ENCODE measurements at places on chromosomes 11 and 22. TPM values are rescaled to one million over a fixed set of nuclear protein-coding genes. Genes with fewer than 3 reads are reported as not detected.

DNA sequence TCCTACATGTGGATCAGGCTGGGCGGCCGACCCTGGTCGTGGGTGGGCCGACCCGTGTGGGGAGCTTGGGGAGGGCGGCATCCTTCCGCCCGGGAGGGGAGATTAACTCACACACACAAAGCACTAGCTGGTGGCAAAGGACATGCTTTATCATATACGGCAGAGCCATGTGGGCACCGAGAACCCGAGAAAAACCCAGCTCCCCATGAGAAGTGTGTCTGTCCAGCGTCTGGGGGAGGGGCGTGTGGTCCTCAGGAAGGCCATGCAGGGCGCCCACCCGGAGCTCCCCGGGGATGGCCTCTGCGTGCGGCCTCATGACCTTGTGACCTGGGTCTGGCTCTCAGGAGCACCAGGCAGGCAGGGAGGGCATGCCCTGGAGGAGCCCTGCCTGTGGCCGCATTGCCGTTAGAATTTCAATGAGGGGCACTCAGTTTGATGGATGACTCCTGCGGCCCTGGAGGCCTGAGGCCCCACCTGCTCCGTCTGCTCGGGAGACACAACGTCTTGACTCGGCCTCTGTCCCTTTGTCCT lies 39.4 kb upstream of the TOLLIP start:
- DNase-seq: no peak

Gene NXPE1
- total RNA-seq: not detected

GRCh38 chr11:2325719-2326118 lies 23.9 kb downstream of the TSPAN32 start:
- DNase-seq: no peak

DNA sequence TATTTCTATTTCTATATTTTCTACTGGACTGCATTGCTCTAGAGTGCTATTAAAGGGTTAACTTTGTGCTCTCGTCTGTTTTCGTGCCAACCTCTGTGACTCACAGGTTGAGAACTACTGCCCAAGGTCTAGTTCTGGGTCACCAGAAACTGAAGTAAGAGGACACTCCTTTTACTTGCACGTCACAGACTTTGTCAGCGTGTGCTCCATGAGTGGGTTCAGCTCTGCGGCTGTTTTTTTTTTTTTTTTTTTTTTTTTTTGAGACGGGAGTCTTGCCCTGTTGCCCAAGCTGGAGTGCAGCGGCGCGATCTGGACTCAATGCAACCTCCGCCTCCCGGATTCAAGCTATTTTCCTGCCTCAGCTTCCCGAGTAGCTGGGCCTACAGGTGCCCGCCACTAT lies 49.8 kb downstream of the CLMP start:
- DNase-seq: no peak

Gene DPAGT1
- 20.5 TPM for total RNA-seq

Gene SOX10
- not detected for total RNA-seq

DNA sequence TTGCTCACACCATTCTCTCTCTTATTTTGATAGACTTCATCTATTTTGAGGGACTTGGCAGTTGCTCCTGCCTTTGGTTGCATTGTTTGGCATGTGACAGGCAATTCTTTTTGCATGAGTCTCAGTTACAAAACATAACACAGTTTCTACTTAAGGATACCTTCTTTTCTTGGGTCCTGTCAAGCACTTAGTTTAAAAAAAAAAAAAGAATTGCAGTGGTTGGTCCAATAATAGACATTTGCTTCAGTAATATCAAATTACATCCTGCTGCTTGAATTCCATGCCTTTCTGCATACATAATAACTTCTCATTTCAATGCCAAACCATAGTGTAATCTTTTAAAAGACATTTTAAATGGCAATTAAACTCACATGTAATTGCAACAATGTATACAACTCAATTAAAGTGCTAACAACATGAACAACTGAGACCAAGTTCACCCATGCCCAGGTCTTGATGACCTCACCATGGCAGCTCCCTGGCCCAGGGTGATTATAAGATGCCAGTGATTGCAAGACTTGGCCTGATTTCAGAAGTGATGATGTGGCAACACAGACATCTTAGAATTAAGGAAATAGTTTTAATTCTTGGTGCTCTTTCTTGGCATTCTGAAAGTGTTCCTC lies 32.2 kb upstream of the PLET1 start:
- no peak for DNase-seq

GRCh38 chr22:23178512-23179254 lies 1.6 kb upstream of the BCR start:
- DNase-seq: peak; percentile 69

DNA sequence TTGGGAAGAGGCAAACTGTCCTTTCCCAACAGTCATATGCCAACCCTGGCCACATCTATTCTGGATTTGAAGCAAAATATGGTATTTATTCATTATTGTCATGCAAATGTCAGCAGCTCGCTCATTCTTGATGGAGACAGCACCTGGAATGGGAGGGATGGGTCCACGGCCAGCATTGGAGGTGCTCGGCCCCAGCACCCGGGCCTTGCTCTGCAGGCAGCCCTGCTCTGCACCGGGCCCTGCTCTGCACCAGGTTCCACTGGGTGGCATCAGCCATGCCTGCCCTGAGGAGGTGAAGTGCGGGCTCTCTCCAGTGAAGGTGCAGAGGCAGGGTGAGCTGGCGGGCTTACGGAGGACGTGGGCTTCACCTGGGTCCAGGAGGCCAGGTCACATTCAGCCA lies 19.8 kb downstream of the LRP5 start:
- no peak for DNase-seq

- DNase-seq: no peak
These were observed 79.5 kb downstream of the GAB2 start for GRCh38 chr11:78338138-78338537.

DNA sequence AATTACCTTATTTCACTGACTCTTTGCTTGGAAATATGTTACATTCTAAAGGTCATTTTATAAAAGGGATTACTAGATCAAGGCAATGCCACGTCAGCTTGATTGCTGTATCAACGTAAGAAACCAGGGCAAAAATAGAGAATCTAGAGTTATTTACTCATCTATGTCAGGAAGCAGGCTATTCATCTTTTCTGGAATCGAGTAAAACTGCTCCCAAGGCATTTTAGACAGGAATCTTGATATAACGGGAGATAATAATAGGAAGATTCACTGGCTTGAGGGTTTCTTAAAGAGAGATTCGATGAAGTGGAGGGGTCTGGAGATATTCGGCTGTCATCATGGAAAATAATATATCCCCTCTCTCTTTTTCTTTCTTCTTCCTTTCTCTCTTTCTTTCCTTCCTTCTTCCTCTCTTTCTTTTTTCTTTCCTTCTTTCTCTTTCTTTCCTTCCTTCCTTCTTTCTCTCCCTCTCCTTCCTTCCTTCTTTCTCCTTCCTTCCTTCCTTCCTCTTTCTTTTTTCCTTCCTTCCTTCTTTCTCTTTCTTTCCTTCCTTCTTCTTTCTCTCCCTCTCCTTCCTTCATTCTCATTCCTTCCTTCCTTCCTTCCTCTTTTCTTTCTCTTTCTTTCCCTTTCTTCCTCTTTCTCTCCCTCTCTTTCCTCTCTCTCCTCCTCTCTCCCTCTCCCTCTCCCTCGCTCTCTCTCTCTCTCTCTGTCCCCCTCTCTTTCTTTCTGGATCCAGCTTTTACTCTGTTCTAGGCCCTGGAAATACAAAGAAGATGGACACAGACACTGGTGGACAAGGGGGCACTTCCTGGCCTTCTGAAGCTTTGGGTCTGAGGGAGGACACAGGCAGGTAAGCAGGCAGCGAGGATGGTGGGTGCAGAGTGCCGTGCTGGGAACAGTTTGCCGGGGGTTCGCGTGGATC lies 18.1 kb upstream of the RASD2 start:
- DNase-seq: no peak

Gene IL18
- 9.3 TPM for total RNA-seq

Gene DUSP18
- total RNA-seq: 10.2 TPM

All from natural killer cell (primary cell).